Hematopoietic multipotent progenitor cell (in vitro differentiated cells): ENCODE measurements at places on chromosomes 12 and 14.
A peak's percentile ranks its signal among the peaks of the same experiment; 100 is the strongest.

GRCh38 chr14:105925615-105926372, 399.4 kb downstream of the TMEM121 start:
- DNase-seq = no peak

DNA sequence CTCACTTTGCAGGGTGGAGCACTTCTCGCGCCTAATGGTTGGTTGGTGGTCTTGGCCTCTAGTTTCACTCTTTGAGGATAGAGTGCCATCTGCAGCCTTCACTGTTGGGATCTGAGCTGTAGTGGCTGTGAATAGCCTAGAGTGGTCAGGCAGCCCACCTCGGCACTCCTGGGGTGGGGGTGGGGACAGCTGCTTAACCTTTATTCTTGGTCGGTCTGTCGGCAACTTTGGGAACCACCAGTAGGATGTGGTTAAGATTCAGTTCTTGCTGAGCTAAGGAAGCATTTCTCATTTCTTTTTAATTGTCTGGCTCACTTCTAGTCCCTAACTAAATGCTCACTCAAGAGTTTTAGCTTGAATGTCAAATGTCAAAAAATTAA, 21.1 kb downstream of the TMBIM6 start:
- DNase-seq = no peak

DNA sequence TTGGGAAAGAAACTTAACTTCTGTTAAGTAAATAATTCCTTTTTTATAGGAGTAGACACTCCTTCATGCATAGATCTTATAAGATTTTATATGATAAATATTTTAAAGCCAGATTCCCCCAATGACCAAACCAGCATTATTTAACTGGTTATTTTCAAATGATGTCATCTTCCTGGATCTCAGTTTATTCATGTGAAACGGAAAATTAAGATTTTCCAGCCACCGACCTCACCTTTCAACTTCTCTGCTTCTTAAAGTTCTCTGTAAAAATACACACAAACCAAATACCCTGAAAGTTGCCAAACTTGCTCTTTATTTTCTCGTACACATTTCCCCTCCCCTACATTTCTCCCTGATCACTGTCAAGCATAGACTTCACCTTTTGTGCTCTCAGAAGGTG, 364.2 kb downstream of the GALC start:
- DNase-seq = no peak

DNA sequence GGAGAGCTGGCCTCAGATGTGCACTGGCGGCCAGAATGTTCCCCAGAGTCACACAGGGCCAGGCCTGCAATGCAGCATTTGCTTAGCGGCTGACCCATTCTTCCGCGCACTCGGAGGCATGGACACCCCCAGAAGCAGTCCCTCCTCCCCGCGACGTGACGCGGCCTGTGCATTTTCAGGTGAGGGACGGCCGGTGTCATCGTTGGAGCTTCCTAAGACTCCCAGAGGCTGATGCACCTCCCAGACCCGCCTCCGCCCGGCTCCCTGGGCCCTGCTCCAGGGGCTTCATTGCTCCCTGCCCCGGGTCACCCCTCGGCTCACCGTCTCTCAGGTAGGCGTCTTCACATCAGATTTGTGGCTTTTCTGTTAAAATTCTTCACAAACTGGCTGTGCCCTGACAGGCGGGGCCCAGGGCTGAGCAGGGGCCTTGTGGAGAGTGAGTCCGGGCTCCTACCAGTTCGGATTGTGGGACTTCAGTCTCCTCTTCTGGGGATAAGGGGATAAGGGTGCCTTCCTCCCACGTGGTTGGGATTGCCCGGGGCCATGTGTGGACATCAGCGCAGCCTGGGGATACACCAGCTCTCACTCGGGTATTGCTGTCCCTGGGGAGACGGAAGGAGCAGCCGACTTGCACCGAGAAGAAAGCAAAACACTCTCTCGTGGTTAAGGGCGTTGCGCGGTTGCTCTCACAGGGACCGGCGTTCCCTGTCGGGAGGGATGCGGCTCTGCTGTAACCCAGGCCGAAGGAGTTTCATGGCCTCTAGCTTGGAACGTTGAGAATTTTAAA, 249.1 kb downstream of the ADGRD1 start:
- no peak for DNase-seq

- no peak for DNase-seq
Measured at GRCh38 chr14:74800780-74801179, 37.7 kb downstream of the YLPM1 start.

DNA sequence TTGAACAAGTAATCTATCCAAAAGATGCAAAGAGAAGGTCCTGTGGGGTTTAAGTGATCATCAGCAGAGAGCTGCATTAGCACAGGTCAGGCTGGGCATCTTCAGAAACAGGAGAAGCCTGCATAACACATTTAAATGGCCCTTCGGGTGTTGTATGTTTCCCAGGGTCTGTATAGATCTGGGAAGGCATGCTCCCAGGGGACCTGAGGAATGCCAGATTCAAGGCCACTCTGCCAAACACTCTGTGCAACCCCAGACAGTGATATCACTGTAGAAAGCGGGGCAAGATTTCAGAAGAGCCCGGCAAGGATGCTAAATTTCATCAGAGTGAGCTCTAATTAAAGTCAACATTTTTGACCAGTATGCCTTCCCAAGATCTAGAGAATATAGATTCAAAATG, 92.9 kb downstream of the ARMH4 start:
- no peak for DNase-seq

- no peak for DNase-seq
Measured at GRCh38 chr14:94314890-94315289, 8.2 kb downstream of the SERPINA6 start.

- no peak for DNase-seq
Measured at GRCh38 chr12:109566424-109566823, 6.9 kb downstream of the MMAB start.

- DNase-seq = no peak
Measured at GRCh38 chr14:102445066-102445465, 64.5 kb downstream of the ANKRD9 start.

GRCh38 chr12:90235642-90236041, 527.0 kb upstream of the ATP2B1 start:
- no peak for DNase-seq

- DNase-seq = no peak
Measured at GRCh38 chr12:94203796-94204195, 55.4 kb downstream of the PLXNC1 start.

DNA sequence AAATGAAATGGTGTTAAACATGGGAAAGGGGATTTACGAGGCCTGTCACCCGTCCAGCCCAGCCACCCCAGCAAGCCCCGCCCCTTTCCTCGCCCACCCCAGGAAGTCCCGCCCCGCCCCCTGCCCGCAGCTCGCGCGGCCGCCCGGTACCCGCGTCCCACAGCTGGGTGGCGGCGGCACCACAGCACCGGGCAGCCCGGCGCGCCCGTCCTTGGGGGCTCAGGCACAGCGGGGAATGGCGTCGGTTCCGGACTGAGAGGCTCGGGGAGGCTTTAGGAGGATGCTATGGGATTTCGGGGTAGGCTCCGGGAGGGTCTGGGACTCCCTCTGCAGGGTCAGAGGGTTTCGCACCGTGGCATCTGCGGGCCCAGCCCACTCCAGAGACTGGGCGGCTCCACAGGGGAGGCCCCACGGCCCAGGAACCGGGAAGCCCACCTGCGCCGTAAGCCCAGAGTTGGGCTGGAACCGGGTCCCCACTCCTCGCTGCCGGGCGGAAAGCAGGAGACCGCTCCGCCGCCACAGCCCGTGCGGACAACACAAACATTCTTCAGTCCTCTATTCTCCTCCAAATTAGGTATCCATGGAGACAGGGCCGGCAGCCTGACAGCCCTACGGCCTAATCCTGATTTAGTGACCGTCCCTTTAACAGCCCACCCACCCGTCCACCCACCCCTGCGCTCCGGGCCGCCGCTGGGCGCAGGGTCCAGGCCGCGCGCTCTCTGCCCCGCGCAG, 1.4 kb downstream of the FIGNL2 start:
- no peak for DNase-seq

DNA sequence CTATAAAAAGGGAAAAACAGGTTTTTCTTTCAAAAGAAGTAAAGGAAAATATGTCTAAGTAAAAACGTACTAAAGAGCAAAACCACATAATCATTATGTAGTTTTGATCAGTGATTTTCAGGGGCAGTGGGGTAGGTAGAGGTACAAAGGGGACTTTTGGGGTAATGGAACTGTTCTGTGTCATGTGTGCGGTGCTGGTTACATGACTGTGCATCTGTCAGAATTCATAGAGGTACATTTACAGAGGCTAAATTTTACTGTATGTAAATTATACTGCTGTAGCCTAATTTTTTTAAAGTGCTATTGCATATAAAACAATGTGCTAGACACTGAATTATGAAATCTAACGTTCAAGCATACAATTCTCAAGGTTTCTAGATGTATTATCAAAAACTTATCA, 2.0 kb downstream of the ESR2 start:
- no peak for DNase-seq

DNA sequence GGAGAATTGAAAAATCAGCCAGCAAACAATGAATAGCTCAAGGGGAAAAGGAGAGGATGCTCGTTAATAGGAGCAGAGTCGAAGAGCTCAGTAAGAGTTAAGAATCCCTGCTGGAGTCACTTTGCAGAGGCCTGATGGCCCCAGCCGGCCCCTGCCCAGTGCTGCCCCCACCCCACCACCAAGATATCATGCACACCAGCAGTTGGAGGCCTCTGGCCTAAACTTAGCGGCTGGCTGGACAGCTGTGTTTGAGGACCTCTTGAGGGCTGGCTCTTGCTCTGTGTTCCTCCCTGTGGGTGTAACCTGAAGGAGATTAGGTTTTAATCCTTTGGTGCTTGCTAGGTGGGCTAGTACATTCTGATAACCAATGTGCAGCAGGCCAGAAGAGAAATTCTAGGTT, 142.0 kb downstream of the PLXNC1 start:
- DNase-seq = no peak

GRCh38 chr12:60710246-60710645, 1114.4 kb downstream of the SLC16A7 start:
- no peak for DNase-seq

- no peak for DNase-seq
Measured at GRCh38 chr14:104396682-104397470, 182.7 kb upstream of the C14orf180 start.

GRCh38 chr12:10615532-10615931, 2.1 kb upstream of the MAGOHB start:
- DNase-seq = no peak

GRCh38 chr14:50065583-50065982, 50.8 kb downstream of the VCPKMT start:
- no peak for DNase-seq

- DNase-seq = no peak
Measured at GRCh38 chr12:19800884-19801283, 361.6 kb downstream of the AEBP2 start.

DNA sequence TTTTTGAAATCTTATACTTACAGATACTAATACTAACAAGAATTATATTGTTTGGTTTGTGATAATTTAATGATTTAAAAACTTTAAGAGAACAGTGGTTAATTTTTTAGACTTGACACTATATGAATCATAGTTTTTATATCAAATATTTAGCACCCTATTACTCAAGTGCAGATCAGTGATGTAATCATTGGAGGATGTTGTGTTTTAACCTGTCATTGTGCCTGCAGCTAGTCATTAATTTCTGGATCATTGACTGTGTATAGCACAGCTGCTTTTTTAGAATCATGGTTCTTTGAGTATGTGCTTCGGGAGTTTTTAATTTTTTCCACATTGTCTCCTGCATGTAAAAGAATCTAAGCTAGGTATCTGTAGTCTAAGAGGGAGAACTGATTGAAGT, 17.3 kb downstream of the ARID4A start:
- no peak for DNase-seq

- no peak for DNase-seq
Measured at GRCh38 chr12:95418142-95418541, 55.8 kb upstream of the METAP2 start.

DNA sequence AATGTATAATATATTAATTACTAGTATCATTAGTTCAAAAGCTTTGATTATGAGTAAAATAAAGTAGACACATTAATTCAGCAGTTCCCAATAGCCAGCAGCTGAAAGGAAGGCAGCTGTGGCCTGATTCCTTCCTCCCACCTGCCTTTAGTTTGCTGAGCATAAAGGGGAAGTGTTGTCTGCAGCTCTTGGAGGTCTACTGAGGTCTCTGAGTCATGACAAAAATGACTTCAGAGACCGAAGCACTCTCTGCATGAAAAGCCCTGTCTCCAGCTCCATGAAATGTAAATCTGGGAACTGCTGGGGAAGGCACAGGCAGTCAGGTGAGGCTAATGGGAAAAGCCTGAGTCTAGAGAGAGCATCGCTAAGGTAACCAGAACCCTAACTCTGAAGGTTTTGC, 165.4 kb downstream of the NRXN3 start:
- no peak for DNase-seq

GRCh38 chr12:51449580-51450246, 25.1 kb downstream of the SLC4A8 start:
- no peak for DNase-seq

DNA sequence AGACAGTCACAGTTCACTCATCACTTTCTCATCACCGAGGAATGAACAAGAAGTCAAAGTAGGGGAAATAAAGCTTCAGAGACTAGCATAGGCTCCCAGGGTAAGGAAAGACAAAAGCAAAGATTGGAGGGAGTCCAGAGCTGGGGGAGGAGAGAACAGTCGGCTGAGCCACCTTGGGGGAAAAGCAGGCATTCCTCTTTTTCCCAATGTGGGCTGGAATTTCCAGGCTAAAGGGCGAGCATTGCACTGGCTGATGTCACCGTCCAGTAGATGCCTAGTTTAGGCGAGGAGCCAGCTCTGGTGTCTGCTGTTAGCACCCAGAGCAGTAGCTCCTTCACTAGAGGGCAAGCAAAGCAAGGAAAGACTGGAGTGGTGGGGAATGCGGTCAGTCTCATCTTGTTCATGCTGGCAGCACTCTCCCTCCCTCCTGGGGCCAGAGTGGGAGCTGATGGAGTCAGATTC, 8.5 kb upstream of the KRT75 start:
- DNase-seq = no peak

DNA sequence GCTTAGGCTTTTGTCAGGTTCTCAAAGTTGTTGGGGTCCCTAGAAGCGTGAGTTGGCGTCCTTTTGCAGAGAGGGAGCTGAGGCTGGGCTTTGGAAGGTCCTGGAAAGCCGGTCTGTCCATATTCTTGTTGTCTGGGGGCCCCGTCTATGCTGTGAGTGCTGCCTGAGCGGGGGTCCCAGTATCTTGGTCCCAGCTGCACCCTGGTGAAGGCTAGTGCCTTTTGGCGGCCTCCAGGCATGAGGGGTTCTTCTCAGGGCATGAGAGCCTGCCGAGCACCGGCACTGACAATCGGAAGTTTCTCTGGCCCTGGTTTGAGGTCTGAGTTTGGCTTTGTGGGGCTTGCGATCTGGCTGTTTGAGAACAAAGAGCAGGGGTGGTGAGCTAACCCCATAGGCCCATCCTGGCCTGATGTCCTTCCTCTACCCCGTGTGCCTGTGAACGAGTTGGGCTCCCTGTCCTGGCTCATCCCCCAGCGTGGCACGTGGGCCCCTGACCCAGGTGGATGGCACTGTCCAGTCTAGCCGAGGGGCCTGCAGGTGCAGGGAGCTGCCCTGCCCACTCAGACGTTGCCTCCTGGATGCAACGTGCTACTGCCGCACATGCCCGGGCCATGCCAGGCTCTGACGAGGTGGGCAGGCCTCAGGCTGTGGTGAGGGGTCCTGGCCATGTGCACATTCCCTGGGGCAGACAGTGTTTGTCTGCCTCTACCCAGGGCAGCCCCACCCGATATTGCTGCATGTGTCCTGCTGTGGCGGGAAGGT, 3.9 kb downstream of the CEP170B start:
- no peak for DNase-seq

- DNase-seq = no peak
Measured at GRCh38 chr12:52992699-52993557, 13.3 kb upstream of the EIF4B start.

GRCh38 chr14:53209370-53209769, 56.2 kb upstream of the DDHD1 start:
- DNase-seq = peak; percentile 19
